SJCRH30 (cell line): ENCODE measurements at places on chromosomes 6 and 20.
A peak's percentile ranks its signal among the peaks of the same experiment; 100 is the strongest.

GRCh38 chr6:151669208-151669560, 138.3 kb upstream of the ESR1 start:
- H3K27ac ChIP-seq, result no peak overlapping the region
- no peak for DNase-seq
- no peaks in the 10 kb centered on the region for H3K27me3 ChIP-seq
- no peaks in the 10 kb centered on the region for H3K36me3 ChIP-seq
- H3K4me3 ChIP-seq, result no peak overlapping the region

DNA sequence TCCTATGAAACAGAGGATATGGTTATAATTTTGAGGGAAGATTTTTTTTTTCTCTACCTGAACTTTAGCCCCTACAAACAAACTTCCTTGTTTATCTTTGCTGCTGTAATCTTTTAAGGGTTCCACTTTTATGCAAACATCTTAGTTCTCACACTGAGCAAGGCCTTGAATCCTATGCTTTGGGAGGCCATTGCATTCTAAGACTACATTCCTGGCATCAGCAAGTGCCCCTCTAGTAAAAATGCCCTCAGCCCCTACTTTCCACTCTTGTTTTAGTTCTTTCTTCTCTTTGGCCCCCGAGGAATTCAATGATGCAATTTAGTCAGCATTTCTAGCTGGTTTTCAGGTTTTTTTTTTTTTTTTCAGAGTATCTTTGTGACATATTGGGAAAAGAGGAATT, 8.1 kb upstream of the AHI1 start:
- no peak for DNase-seq
- no peaks in the 10 kb centered on the region for H3K36me3 ChIP-seq
- H3K27ac ChIP-seq, result no peak overlapping the region

DNA sequence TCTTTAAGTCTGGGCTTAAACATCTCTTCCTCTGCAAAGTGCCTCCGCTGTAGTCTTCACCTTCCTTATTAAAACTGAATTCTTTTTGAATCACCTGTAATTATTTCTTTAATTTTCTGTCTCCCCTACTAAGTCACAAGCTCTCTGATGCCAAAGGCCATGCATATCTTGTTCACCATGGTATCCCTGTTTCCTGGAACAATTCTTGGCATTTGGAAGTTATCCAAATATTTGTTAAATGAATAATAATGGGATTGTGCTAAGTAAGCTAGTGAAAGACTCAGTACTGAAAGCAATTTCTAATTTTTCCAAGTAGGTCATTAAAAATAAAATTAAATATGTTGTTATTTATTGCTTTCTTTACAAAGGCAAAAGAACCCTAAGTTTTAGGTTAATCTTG, 12.2 kb downstream of the SNAP91 start:
- no peaks in the 10 kb centered on the region for H3K36me3 ChIP-seq
- no peaks in the 10 kb centered on the region for H3K4me1 ChIP-seq
- DNase-seq, result no peak
- no peak overlapping the region for H3K27ac ChIP-seq
- H3K4me3 ChIP-seq, result no peak overlapping the region

DNA sequence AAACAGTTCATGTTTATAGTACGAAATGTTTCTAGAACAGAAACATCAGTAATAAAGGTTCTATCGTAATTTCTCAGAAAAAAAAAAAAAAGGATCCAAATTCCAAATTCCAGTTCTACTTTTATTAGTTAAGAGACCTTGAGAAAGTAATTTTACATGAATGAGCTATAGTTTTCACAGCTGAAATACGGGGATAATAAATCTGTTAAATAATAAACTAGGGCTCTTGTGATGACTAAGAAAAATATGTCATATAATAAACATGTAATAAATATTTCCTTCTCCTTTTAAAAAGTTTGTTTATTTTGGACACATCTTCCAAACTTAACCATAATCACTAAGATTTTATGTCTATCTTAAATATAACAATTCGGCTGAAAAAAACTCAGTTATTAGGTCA, 17.8 kb downstream of the RARS2 start:
- no peak for DNase-seq
- no peak overlapping the region for H3K4me3 ChIP-seq
- no peak overlapping the region for H3K27ac ChIP-seq
- H3K4me1 ChIP-seq, result no peaks in the 10 kb centered on the region
- peaks cover 13% of the 10 kb centered on the region for H3K36me3 ChIP-seq
- H3K27me3 ChIP-seq, result no peaks in the 10 kb centered on the region

DNA sequence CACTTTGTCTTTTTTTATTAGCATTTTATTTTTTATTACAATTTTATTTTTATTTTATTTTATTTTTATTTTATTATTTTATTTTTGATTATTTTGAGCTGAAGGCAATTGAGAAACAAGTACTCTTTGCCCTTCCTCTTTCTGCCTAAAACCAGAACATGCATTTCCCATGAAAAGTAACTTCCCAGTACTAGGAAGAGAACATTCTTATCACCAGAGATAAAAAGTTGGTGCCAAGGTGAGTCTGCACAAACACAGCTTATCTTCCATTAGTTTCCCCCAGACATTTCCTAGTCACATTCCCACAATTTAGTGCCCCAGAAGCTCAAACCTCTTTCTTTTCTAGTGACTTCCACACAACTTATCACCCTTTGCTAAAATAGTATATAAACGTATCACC, 84.8 kb downstream of the CD24 start:
- no peaks in the 10 kb centered on the region for H3K4me1 ChIP-seq
- no peaks in the 10 kb centered on the region for H3K36me3 ChIP-seq
- H3K27me3 ChIP-seq, result 0 out of 2 replicates have a peak, but pooled peaks cover 3% of the 10 kb centered on the region

DNA sequence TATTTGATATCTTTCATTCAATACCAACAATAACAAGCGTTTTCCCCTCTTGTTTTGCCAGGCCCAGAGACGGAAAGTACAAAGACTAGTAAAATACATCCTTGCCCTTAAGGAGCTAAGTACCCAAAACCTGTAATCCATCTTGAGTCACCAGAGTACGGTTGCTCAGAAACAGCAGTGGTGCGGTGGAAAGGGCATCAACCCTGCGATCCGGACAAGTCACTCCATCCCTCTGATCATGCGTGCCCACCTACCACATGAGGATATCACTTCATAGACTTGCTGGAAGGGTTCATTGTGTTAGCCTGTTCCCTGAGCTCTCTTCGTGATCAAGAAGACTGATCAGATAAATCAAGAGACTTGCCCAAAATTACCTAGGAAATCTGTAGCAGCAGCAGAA, 1.9 kb downstream of the TOMM34 start:
- no peak overlapping the region for H3K27ac ChIP-seq
- peaks cover 6% of the 10 kb centered on the region for H3K4me1 ChIP-seq
- DNase-seq, result no peak
- H3K27me3 ChIP-seq, result no peaks in the 10 kb centered on the region
- peaks cover 41% of the 10 kb centered on the region for H3K36me3 ChIP-seq

GRCh38 chr6:148611213-148611612, 135.6 kb upstream of the UST start:
- H3K4me1 ChIP-seq, result no peaks in the 10 kb centered on the region
- no peaks in the 10 kb centered on the region for H3K36me3 ChIP-seq
- no peak for DNase-seq
- no peaks in the 10 kb centered on the region for H3K27me3 ChIP-seq

GRCh38 chr20:18225632-18226031, 62.7 kb upstream of the ZNF133 start:
- DNase-seq, result no peak
- peaks cover 11% of the 10 kb centered on the region for H3K4me1 ChIP-seq
- no peaks in the 10 kb centered on the region for H3K36me3 ChIP-seq
- no peaks in the 10 kb centered on the region for H3K27me3 ChIP-seq

DNA sequence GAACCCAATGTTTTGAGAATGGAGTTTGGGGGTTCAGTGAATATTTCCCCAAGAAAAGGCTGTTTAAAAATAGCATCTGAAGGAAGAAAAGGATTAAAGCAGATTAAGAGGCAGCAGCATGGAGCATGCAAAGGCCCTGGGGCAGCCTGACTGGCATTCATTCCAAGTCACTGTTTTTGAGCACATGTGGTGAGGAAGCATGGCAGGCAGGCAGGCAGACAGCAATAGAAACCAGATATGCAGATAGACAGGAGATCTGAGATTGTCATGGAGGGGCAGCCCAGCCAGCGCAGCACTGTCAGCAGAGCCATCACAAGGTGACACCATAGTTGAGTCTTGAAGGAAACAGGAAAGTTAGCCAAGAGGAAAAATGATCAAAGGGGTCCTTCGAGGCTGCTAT, 37.8 kb downstream of the SIRPA start:
- H3K4me3 ChIP-seq, result no peak overlapping the region
- no peaks in the 10 kb centered on the region for H3K4me1 ChIP-seq
- DNase-seq, result no peak
- H3K36me3 ChIP-seq, result no peaks in the 10 kb centered on the region
- no peaks in the 10 kb centered on the region for H3K27me3 ChIP-seq

GRCh38 chr6:167860550-167861226, 34.0 kb downstream of the AFDN start:
- peak; percentile 19 for DNase-seq
- no peak overlapping the region for H3K4me3 ChIP-seq

DNA sequence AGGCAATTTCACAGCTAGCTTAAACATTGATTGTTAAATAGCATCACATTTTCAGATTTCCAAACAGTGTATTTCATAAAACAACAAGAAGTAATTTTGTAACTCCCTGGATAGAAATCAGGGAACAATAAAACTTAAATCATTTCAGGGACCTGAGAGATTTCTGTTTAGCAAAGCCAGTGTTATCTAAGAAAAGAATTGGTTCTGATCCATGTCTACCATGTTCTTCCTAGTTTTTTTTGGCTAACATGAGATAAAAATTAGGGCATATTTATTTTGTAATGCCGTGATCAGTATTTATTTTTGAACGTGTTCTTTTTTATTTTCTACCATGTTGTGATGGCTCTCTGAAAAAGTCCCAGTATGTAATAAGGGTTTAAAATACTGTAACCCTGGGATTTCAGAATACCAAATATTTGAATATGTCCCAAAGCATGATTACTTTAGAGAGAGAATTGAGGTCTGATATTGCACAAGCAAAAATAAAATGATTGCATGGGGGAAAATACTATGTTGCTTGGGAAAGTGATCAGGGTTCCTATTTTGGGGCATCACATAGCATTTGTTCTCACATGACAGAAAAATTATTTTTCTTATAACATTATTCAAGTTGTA, 188.7 kb upstream of the CEP162 start:
- H3K27me3 ChIP-seq, result no peaks in the 10 kb centered on the region
- no peaks in the 10 kb centered on the region for H3K36me3 ChIP-seq
- H3K4me1 ChIP-seq, result peaks cover under 1% of the 10 kb centered on the region; the same call in 1 of the 2 replicates
- H3K4me3 ChIP-seq, result no peak overlapping the region
- no peak overlapping the region for H3K27ac ChIP-seq

- no peaks in the 10 kb centered on the region for H3K4me1 ChIP-seq
- no peak overlapping the region for H3K27ac ChIP-seq
- DNase-seq, result no peak
- no peak overlapping the region for H3K4me3 ChIP-seq
- H3K27me3 ChIP-seq, result no peaks in the 10 kb centered on the region
Measured at GRCh38 chr6:21491955-21492354, 101.6 kb upstream of the SOX4 start.

GRCh38 chr20:9236458-9236857, 167.6 kb downstream of the PLCB4 start:
- H3K36me3 ChIP-seq, result no peaks in the 10 kb centered on the region
- no peaks in the 10 kb centered on the region for H3K4me1 ChIP-seq
- H3K27ac ChIP-seq, result no peak overlapping the region
- no peak overlapping the region for H3K4me3 ChIP-seq

DNA sequence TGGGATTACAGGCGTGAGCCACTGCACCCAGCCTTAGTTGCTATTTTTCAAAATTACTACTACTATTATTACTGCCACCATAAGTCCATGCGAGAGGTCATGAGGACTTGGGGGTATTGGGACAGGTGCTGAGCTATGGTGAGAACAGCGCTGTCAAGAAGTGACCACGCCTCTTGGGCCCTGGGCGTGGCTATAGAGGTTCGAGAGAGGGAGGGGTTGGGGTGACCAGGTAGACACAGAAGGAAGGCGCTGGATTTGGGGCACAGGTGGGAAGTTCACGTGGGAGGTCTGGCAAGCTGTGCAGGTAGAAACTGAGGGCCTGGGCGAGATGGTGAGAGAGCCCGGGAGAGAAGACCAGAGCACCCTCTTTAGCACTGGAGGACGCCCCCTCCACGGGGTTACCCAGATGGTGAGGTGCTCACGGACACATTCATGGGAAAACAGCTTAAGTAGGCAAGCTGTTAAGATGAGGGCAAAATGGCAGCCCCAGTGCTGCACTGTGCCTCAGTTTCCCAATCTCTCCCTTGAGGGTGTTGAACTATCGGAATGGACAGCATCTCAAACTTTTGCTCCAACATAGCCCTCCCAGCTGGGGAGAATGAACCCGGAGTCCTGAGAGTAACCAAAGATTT, 61.0 kb downstream of the RAB44 start:
- H3K4me3 ChIP-seq, result no peak overlapping the region
- H3K27ac ChIP-seq, result no peak overlapping the region

GRCh38 chr6:151763303-151763702, 44.2 kb upstream of the ESR1 start:
- no peaks in the 10 kb centered on the region for H3K27me3 ChIP-seq
- H3K4me1 ChIP-seq, result no peaks in the 10 kb centered on the region; the same call in 1 of the 2 replicates
- no peak overlapping the region for H3K27ac ChIP-seq
- DNase-seq, result no peak

DNA sequence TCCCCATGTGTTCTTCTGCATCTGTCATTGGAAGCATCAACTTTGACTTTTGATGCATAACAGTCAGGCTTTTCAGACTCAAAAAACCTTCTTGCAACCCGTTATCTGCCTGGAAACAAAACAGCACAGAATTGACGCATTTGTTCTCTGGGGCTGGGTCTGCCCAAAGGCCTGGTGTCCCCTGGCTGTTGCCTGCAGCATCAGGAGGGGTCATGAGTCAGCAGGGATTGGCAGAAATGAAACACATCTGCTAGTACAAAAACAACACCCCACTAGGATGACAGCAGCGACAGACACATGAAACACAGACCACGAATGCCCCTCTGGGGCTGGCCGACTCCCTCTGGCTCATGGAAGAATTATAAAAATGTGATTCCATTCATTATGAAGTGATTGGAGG, 157.6 kb upstream of the INSM1 start:
- H3K36me3 ChIP-seq, result no peaks in the 10 kb centered on the region
- H3K4me3 ChIP-seq, result no peak overlapping the region
- H3K27ac ChIP-seq, result no peak overlapping the region

DNA sequence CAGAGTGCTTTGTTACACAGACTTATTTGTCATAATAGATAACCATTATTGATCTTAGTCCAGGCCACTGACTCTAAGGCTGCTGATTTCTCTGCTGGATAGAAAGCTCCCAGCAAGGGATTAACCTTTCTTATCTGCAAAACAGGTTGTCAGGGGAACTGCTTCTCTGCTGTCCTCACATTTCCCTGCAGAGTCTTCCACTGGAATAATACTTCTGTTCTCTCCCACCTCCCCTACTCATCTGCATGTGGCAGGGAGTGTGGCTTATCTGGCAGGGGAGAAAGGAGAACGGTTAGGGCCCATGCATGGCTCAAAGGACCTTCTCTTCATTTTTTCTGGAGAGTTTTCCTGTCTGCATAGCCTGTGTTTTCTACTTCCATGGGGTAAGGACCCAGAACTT, 86.2 kb downstream of the LAMP5 start:
- H3K4me3 ChIP-seq, result no peak overlapping the region
- no peaks in the 10 kb centered on the region for H3K4me1 ChIP-seq
- peaks cover 5% of the 10 kb centered on the region; the same call in 1 of the 2 replicates for H3K27me3 ChIP-seq
- DNase-seq, result no peak
